ENCODE measurements at places on chromosomes 1 and 21.
A peak's percentile ranks its signal among the peaks of the same experiment; 100 is the strongest.

DNA sequence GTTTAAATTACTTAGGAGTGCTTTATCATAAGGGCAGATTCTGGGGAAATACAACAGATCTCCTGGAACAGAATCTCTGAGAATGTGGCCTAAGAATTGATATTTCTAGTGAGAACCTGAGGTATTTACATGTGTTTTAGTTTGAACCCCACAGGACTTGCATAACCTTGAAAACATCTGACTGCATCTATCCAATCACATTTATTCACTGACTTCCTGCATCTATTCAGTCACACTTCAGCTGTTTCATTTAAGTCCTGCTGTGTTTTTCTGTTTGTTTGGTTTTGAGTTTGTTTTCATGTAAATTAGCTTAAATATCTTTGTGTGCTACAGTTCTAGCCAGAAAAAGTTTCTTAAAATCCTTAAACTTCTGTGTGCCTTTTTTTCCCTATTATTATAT lies 1260.7 kb downstream of the PLA2G4A start:
- DNase-seq = no peak

GRCh38 chr1:226601456-226601855 lies 52.9 kb downstream of the STUM start:
- DNase-seq = no peak

DNA sequence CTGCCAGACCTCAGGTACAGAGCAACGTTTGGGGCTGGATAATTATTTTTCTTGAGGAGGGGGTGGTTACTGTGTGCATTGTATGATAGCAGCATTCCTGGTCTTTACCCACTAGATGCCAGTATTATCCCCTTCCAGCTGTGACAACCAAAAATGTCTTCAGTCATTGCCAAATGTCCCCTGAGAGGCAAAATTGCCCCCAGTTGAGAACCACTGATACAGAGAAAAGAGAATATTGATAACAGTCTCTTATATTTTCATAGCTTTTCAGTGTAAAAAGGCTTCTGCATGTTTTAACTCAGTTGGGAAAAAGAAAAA lies 51.8 kb upstream of the SYT14 start:
- peak; percentile 25 for DNase-seq

- DNase-seq = no peak
Observed at GRCh38 chr1:231807541-231807940, 181.0 kb downstream of the DISC1 start.

- DNase-seq = no peak
Observed at GRCh38 chr1:176625365-176625764, 162.4 kb downstream of the PAPPA2 start.

DNA sequence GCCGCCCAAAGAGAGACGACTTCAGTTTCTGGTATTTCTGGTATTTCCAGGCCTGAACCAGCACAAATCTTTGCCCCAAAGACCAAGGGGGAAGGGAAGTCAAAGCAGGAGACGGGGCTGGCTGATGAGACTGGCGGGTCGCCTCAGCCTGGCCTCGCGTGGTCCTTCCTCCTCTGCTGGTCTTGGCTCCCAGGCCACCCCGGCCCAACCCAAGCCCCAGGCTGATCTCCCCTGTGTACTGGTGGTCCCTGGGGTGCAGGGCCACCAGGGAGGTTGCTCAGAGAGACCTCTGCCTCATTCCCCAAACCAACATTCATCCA lies 19.9 kb downstream of the WNT4 start:
- DNase-seq = no peak

DNA sequence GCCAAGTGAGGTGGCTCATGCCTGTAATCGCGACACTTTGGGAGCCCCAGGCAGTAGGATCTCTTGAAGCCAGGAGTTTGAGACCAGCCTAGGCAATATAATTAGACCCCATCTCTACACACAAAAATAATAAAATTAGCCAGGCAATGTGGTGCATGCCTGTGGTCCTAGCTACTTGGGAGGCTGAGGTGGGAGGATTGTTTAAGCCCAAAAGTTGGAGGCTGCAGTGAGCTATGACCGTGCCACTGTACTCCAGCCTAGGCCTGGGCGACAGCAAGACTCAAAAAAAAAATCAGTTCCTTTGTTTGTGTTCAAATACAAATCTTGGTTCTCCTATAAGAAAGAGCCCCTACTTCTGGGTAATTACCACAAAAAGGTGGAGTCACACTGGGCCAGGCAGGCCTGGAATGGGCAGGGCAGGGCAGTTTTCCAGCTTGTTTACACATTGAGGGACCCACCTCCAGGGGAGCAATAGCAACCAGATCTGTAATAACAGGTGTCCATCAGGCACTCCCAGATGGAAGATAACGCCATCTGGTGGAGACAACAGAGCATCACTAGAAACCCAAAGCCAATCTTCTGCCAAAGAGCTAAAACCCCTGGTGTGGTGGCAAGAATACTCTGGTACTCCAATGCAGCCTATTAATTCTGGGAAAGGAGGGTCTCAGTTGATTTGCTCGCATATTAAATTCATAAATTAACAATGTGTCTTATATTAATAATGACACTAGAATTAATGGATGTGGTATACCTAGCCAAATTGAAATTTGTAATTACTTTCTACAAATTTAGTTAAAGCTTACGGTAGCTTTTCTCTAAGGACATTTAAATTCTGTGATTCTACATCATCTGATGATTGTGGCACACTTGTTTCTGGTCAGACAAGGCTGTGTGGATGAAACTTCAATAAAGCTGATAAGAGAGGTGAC lies 13.2 kb downstream of the PPP1R15B start:
- no peak for DNase-seq

DNA sequence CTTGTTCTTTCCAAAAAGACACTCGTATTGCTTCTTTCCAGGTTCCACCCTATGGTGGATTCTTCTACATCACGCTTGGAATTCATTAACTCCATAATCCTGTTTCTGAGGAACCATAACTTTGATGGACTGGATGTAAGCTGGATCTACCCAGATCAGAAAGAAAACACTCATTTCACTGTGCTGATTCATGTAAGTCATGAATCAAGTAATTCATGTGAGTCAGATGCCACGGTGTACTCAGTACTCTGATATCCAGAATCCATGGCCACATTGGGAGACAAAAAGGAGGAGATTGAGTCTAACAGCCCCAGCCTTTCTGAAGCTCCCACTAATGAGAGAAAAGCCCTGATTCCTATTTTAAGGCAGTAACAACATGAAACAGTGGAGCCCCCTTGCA lies 7.4 kb downstream of the CHI3L2 start:
- DNase-seq = no peak

- no peak for DNase-seq
Observed at GRCh38 chr1:42933060-42933586, 25.5 kb downstream of the SLC2A1 start.

GRCh38 chr1:43841321-43842174 lies 92.1 kb upstream of the ARTN start:
- no peak for DNase-seq

- DNase-seq = no peak
Observed at GRCh38 chr1:53891678-53892077, 2.1 kb upstream of the YIPF1 start.

GRCh38 chr1:117879284-117879683 lies 50.1 kb downstream of the GDAP2 start:
- DNase-seq = no peak

DNA sequence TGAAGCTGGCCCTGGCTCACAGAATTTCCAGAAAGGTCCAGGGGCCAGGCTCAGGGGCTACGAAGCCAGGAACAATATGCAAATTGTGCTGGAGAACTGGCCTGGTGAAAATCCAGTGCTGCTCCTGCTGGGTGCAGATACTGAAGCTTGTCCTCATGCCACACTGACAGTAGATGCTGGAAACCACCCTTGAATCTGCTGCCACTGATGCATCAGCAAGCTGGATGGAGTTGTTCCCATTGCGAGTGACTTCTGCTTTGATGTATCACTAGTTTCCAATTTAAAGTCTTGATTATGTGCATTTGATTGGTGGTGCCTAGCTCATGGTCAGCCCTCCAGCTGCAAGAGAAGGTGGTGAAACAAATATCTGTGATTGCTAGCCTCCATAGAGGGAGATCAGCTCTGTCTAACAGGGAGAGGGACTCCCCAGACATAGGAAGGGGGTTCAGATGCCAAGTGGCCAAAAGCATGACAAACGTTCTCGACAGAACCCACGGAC lies 11.0 kb upstream of the KIAA0040 start:
- DNase-seq = no peak

- DNase-seq = no peak
Observed at GRCh38 chr1:221723018-221723847, 18.7 kb downstream of the DUSP10 start.

- no peak for DNase-seq
Observed at GRCh38 chr1:48203287-48203900, 19.1 kb upstream of the SLC5A9 start.

DNA sequence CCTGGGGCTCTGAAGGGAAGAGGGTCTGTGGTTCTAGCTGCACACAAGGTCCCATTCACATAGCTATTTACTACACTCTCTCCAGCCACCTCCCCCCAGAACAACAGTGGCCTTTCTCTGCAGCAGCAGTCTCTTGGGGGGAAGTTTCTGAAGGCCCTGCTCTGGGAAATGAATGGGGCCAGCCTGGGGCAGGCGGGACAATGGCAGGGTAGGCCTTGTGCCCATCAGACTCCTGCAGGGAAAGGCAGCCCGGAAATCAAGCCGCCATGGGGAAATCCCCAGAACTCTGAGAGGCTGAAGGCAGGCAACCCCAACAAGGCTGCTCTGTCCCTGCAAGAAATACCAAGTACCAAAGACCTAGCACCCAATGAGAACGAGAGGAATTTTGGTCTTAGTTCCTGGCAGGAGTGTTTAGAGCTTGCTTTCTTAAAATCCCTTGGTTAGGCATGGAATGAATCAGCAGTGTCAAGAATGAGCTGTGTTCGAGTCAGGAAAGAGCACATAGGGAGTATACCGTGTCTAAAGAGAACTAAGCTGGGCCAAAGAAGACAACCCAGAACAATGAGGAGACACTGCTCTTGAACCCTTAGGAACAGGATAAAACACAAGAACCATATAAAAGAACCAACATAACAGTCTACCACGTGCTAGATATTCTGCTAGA lies 11.3 kb downstream of the ARHGEF11 start:
- DNase-seq = no peak

DNA sequence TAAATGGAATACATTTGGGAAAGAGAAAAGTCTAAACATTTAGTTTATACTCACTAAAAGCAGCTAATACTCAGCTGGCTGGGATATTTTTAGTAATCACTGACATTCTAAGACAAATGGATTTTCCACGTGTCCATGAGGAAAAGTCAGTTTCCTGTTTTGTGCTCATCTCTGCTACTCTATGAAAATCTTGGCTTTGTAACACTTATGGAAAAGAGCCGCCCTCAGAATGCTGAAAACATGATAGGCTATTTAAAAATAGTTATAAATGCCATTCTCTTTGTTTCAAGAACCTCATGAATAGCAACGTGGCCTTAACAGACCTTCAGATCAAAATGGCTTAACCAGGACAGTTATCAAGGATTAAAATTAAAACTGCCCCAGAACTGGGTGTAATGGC lies 29.9 kb downstream of the MRAP start:
- no peak for DNase-seq

DNA sequence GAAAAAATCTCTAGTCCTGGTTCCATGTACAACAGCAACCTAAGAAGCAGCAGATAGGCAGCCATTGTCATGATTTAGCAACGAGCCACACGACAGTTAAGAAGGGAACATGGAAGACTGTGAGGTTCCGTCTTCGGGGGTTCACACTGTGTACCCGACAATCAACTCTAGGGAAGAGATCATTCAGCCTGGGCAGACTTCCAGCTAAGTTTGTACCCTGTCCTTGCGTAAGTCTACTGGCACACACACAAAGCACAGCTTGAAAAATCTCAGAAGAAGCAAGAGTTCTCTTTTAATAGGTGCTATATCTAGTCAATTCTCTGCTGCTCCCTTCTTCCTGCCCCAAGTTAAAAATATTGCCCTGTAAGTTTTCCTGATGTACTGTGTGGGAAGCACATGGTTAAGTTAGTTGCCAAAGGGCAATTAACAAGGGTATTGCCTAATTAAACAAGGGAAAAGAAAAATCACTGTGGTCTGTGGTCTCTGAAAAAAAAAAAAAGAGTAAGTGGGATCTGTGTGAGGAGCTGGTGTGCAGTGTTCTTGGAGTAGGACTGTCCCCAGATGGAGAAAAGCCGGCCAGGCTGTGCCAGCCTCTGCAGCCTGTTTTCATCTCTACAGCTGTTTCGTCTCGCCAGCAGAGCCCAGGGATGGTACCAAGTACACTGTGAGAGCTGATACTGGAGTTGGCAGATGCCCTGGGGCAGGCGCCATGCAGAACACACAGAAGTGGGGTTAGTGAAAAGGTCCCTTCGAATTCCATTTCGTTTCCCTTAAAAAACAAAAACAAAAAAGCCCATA lies 6.4 kb upstream of the MYBPHL start:
- DNase-seq = no peak

GRCh38 chr21:46397211-46397905 lies 61.3 kb upstream of the DIP2A start:
- no peak for DNase-seq

GRCh38 chr1:8667869-8668594 lies 149.4 kb downstream of the RERE start:
- no peak for DNase-seq

GRCh38 chr21:29257701-29258100 lies 41.0 kb upstream of the BACH1 start:
- no peak for DNase-seq

DNA sequence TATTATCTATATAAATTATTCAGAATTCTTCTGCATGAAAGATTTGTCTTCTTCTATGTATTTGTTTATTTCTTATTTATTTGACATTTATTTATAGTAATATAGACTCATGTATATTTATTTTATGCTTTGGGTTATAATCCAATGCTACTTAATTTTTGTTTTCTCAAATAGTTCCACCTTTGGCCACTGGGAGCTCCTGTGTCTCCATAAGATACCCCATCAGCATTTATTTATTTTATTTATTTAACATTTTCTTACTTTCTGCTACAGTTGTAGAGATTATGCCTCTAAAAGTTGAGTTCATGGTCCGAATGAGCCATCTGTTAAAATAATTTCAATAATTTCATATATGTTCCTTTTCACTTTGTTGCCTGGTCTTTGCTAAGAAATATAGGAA lies 289.4 kb downstream of the ADGRL2 start:
- DNase-seq = no peak

- no peak for DNase-seq
Observed at GRCh38 chr1:233714631-233715217, 100.8 kb downstream of the KCNK1 start.

- DNase-seq = no peak
Observed at GRCh38 chr1:203359010-203359571, 8.2 kb upstream of the FMOD start.

- DNase-seq = no peak
Observed at GRCh38 chr1:229208481-229208880, 62.4 kb upstream of the RAB4A start.
